ENCODE measurements at places on chromosomes 1 and 21.

DNA sequence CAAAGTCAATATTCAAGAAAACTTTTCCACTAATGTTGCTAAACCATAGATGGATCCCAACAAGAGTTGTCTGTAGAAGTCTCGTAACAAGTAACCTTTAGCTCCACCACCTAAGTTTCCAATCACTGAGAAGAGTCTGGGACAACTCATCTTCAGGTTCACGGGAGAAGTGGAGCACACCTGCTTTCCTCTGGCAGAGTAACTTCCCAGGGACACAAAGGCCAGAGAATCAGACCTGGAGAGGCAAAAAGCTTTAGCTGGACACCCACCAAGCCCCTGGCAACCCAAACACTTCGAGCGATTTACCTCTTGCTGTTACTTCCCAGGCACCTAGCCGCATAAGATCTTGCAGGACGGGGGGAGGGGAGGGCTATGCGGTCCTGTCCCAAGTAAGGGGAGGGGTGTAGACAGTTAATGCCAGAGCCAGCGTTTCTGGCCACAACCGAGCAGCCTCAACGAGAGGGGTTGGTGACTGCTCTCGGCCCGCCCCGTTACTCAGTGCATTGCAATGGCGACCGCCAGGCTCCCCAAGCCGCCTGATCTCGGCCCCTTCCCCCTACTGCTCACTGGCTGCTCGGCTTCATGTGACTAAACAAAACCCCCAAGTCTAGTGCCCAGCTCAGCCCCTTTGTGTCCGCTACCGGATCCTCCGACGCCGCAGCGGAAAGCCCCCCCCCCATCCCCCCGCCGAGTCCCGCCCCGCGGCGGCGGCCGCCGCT is 709 bp downstream of the ZNF644 start:
- peak; percentile 46 for DNase-seq

DNA sequence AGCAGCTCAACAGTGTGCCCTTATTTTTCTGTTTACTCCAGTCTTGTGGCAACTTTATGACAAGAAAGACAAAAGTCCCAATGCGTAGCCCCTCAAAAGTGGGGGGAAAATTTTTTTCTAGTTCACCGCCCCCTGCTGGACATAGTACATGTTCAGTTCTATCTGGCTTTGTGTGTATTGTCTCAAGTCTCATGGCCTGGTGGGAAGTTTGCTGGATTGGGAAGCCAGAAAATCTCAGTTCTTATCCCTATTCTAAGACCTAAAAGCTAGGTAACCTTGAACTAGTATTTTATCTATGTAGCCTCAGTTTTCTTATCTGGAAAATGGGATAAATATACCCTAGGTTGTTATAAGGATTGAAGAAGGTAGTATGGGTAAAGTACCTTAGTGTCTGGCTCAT is 55.8 kb upstream of the LDLRAP1 start:
- DNase-seq = no peak

GRCh38 chr21:15774590-15774989 is 44.8 kb downstream of the USP25 start:
- DNase-seq = no peak

DNA sequence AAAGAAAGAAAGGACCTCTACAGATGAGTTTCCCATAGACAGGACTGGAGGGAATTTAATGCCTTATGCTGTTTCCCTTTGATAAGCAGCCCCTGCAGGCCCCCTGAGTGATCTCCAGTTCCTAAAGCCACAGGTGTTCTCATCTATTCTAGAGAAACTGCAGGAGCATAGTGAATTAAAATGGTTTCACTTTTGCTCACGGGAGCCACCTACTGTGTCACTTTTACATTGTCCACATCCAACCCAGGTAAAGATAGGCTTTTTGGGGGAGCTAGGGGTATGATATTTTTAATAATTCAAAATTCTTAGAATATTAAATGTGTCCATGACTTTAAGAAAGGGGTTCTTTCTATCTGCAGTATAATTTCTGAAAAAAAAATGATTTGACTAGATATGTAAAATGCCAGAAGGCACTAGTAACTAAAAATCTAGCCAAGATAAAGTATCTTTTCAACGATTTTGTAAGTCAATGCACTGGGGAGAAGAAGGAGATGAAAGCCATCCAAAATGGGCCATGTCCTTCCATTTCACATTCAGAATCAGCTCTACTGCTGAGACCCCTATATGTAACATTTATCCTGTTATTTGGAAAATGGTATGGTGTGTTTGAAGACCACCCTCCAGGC is 267.3 kb upstream of the DUSP10 start:
- DNase-seq = peak; percentile 45

DNA sequence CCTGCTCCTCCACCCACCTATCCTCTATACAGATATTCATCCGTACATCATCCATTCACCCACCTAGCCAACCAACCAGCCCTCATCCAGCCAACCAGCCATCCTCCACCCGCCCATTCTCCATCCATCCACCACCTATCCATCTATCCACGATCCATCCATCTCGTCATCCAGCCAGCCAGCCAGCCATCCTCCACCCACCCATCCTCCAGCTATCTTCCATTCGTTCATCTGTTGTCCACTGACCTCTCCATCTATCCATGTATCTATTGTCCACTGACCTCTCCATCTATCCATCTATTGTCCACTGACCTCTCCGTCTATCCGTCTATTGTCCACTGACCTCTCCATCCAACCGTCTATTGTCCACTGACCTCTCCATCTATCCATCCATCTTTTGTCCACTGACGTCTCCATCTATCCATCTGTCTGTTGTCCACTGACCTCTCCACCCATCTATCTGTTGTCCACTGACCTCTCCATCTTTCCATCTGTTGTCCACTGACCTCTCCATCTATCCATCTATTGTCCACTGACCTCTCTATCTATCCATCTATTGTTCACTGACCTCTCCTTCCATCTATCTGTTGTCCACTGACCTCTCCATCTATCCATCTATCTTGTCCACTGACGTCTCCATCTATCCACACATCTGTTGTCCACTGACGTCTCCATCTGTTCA is 47.6 kb downstream of the FAAP20 start:
- DNase-seq = no peak

DNA sequence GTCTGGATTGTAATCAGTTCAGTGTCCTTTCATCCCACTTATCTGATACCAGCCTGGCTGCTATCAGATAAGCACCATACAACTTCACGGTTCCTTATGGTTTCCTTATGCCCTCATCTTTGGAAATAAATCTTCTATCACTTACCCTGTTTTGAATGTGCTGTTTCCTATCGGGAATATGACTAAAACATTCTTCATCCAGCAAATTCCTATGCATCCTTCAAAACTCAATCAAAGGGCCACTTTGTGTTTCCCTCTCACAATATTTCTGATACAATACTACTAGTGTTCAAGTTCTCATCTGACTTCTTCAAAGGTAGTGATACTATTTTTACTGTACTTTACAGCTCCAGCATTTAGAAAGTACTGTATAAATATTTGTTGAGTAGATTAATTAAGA is 513.2 kb downstream of the OMA1 start:
- no peak for DNase-seq

- no peak for DNase-seq
Observed at GRCh38 chr1:61135291-61135690, 52.9 kb downstream of the NFIA start.

- DNase-seq = no peak
Observed at GRCh38 chr1:58434181-58434580, 112.3 kb downstream of the OMA1 start.

DNA sequence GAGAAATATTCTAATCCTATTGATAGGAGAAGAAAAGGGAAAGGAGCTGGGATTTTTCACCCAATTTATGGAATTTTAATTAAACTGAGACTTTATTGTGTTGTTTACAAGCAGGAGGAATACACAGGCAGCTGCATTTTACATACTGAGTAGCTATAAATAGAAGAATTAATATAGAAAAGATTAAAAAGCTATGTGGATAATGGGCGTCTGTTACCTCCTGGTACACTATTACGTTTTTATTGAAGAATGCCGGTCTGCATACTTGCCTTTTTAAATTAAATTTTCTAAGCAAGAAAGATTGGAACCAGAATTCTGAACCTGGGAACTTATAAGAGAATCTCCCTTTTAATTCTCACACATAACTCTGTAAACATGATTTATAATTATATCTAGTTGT is 52.1 kb upstream of the CACHD1 start:
- no peak for DNase-seq

GRCh38 chr1:248840946-248841345 is 2.9 kb downstream of the ZNF672 start:
- no peak for DNase-seq

GRCh38 chr1:237239248-237239647 is 197.3 kb downstream of the RYR2 start:
- DNase-seq = no peak

DNA sequence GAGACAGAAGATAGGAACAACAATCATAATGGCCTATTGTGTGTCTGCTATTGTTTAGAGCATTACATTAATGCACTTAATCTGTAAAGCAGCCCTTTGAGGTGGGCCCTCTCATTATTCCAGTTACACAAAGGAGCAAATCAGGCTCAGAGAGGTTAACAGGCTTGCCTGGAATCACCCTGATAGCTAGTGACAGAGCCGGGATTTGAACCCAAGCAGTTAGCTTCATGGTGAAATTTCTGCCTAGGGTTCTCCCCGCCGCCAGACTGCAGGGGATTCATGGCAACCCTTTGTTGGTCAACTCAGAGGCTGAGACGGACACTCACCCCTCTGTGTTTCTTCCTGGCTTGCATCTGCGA is 7.1 kb downstream of the HEYL start:
- no peak for DNase-seq

- DNase-seq = no peak
Observed at GRCh38 chr1:223794136-223794880, 51.4 kb downstream of the TP53BP2 start.

DNA sequence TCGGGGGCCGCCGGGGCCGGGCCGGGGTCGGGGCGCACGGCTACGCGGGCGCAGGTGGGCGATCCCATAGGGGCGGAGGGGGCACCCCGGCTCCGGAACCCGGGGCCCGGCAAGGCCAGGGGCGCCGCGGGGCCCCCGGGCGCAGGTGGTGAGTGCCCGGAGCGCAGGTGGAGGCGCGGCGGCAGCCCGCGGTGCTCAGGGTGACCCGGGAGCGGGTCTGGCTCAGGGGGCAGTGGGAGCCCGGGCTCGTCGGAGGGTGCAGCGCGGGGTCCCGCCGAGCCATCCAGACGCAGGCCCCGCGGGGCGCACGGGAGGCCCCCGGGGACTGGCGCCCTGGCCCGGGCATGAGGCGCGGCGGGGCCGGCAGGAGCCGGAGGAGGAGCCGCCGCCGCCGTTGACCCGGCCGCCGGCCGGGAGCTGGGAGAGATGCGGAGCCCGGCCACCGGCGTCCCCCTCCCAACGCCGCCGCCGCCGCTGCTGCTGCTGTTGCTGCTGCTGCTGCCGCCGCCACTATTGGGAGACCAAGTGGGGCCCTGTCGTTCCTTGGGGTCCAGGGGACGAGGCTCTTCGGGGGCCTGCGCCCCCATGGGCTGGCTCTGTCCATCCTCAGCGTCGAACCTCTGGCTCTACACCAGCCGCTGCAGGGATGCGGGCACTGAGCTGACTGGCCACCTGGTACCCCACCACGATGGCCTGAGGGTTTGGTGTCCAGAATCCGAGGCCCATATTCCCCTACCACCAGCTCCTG is 489 bp downstream of the CELSR2 start:
- no peak for DNase-seq

GRCh38 chr1:35640380-35641232 is 720 bp downstream of the PSMB2 start:
- DNase-seq = no peak

- no peak for DNase-seq
Observed at GRCh38 chr21:41699311-41699710, 67.5 kb downstream of the RIPK4 start.

- no peak for DNase-seq
Observed at GRCh38 chr1:81559662-81560350, 240.9 kb upstream of the ADGRL2 start.

DNA sequence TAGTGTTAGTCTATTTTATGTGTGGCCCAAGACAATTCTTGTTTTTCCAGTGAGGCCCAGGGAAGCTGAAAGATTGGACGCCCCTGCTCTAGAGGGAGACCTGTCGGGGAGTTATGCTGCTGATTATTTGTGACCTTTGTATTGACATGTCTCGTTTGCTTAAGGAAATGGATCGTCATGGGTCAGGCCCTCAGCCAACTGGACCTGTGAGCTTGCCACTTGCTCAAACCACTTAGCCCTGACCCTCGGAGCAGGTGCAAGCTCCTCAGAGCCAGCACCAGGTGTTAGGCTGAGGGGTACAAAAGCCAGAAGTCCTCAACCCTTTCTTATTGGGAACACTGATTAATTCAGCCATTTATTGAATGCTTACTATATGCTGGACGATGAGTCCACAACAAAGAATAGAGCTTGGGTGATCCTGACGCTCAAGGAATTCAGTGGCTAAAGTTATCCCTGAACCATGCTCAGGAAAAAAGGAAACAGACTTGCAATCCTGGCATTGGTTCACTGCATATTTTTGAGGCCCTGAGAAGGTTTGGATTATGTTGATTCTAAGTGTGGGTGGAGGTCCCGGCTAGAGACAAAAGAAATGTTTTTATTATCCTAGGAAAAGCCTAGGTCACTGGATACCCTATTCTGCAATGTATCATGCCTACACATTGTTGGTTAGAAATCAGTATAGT is 19.0 kb downstream of the TGFB2 start:
- DNase-seq = no peak

- DNase-seq = no peak
Observed at GRCh38 chr1:202252271-202252670, 58.7 kb downstream of the LGR6 start.

- no peak for DNase-seq
Observed at GRCh38 chr1:18886003-18886335, 16.4 kb downstream of the ALDH4A1 start.

- DNase-seq = no peak
Observed at GRCh38 chr1:170303034-170303433, 157.3 kb downstream of the NTMT2 start.
